ENCODE measurements at places on chromosomes 6 and 20.
A peak's percentile ranks its signal among the peaks of the same experiment; 100 is the strongest.

DNA sequence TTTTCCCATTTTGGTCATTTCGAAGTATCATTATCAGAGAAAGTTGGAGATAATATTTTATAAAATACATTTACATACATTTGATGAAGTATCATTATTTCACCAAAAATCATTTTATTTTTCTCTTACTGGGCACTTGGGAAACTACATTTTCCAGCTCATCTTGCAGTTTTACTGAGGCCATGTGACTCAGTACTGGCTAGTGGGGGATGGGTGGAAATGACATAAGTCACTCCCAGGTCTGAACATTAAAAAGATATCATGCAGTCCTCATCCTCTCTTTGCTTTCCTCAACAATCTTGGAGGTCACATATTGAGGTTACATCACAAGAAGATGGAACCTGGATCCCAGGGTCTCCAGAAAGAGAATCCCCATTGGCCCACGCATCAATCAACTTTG lies 84.1 kb downstream of the CD24 start:
- no peak for DNase-seq

- DNase-seq: no peak
Observed at GRCh38 chr6:26233649-26234420, 131.2 kb upstream of the BTN3A2 start.

- no peak for DNase-seq
Observed at GRCh38 chr20:58715801-58716475, 23.3 kb downstream of the NPEPL1 start.

DNA sequence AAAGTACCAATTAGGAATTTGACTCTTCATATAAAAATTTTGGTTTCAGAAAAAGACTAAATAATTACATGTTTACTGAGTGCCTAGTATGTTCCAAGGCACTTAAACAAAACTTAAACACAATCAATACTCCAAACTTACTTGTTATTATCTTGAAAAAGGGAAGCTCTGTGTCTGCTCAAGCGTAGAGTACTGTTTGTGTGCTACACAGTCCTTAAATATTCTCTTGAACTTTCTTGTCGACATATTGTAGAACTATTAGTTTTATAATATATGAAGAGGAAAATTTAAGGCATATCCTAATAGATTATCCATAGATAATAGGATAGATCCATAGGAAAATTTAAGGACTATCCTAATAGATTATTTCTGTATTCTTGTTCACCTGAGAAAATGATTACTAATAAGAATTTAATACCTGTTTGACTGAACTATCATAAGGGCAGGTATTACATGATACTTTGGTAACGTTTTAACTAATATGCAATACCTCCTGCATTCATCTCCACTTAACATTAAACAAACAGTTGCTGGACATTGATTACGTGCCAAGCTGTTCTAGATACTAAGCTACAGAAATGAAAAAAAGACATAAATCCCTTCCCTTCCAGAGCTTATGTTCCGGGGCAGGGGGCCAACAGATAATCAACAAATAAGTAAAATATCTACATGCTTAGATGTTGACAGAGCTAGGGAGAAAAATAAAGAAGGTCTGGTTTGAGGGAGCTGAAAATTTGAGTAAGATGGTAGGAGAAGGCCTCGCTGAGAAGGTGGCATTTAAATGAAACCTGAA lies 115.2 kb upstream of the BCLAF1 start:
- DNase-seq: no peak

GRCh38 chr6:118776607-118777549 lies 117.1 kb upstream of the ASF1A start:
- peak; percentile 60 for DNase-seq

- DNase-seq: no peak
Observed at GRCh38 chr20:48709058-48709691, 118.6 kb downstream of the PREX1 start.

- DNase-seq: no peak
Observed at GRCh38 chr20:21503345-21503744, 10.5 kb downstream of the NKX2-2 start.

GRCh38 chr6:165726965-165727381 lies 63.9 kb upstream of the PDE10A start:
- DNase-seq: no peak

DNA sequence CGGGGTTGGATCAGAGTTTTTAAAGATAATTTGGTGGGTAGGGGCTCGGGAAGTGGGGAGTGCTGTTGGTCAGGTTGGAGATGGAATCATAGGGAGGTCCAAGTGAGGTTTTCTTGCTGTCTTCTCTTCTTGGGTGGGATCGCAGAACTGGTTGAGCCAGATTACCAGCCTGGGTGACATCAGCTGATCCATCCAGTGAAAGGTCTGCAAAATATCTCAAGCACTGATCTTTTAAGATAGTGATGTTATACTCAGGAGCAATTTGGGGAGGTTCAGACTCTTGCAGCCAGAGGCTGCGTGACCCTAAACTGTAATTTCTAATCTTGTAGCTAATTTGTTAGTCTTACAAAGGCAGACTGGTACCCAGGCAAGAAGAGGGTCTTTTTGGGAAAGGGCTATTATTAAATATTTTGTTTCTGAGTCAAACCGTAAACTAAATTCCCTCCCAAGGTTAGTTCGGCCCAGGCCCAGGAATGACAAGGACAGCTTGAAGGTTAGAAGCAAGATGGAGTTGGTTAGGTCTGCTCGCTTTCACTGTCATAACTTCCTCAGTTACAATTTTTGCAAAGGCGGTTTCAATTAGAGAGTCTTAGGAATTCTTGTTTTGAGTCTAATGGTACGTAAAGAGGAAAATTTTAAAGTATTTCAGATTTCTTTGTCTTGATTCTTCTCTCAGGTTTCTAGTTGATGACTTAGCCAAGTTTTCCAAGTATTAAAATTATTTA lies 53.1 kb downstream of the SCAF8 start:
- peak; percentile 71 for DNase-seq

DNA sequence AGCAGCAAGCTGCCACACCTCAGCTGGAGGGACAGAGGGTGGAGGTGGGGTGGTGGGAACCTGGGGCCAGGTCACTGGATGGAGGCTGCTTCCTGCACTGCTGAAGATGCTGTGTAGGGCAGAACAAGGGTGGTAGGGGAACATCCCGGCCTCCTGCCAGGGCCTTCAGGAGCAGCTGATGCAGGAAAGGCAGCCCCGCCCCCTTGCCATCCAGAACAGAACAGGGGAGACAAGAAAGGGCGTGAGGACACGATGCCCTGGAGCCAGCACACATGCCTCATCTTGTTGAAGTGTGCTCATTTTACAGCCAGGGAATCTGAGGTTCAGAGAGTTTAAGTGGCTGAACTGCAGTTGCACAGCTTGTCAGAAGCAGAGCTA lies 43.1 kb upstream of the PHACTR3 start:
- DNase-seq: no peak

DNA sequence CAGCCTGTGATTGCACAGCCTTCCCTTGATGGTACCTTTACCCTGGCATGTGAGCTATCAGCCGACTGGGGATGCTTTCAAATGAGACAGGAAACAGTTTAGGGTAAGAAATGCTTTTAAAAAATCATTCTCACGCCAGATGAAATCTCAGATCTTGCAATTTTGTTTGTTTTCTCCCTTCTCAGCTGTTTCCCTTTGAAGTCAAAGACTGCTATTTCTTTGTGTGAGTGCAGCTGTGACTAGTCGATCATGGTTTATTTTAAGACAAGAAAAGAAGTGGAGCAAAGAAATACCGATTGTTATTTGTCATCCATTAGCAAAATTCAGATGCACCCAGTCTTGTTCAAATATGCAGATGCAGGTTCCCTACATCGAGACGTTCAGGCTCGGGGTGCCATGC lies 489.7 kb downstream of the QKI start:
- no peak for DNase-seq

- peak; percentile 81 for DNase-seq
Observed at GRCh38 chr6:34391786-34392496, 528 bp downstream of the NUDT3 start.

DNA sequence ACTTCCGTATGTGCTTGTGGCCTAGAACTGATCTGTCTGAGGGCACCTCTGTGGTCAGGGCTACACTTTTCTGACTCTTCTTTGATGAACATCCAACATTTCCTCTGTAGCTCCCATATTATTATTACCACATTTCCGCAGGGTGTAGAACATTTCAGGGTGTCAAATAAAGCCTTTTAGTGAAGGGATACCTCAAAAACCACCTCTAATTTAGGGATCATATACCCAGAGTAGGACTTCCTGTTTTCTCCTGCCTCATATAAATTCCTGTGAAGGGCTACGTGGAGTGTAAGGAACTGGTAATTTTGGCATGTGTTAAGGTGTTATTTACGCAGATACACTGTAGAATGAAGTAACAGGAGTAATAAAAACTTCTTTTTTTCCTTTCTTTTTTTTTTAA lies 5.5 kb upstream of the MUC22 start:
- DNase-seq: no peak

DNA sequence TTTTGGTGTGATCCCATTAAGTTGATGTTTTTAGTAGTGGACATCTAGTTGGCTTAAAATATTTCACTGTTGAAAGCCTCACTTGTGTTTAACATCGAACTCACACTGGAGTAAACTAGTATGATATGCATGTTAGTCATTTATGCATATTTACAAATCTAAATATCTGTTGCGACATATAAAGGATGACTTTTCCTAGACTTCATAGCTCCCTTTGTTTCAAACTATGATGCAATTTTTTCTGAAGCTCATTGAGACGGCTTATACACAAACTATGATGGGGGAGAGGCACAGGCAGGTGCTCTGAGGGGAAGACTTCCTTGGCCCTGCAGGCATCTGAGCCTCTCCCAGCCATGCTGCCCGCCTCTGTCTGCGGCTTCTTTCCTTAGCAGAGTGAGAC lies 11.8 kb upstream of the FOXC1 start:
- peak; percentile 25 for DNase-seq

DNA sequence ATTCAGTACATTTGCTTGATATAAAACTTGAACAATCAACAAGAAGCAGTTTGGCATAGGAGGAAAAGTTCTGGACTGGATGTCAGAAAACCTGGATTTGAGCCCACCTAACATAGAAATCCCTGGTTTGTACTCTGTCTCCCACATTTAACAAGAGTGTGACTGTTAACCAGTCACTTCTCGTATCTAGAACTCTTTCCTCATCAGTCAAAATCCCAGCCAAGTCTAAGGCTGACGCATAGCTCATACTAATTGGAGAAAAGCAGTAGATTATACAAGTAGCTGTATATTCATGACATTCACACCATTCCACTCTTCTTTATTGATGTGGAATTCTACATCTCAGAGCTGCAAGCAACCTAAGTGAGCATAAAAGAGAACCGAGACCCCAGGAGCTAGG lies 222.7 kb downstream of the PHACTR1 start:
- DNase-seq: no peak

DNA sequence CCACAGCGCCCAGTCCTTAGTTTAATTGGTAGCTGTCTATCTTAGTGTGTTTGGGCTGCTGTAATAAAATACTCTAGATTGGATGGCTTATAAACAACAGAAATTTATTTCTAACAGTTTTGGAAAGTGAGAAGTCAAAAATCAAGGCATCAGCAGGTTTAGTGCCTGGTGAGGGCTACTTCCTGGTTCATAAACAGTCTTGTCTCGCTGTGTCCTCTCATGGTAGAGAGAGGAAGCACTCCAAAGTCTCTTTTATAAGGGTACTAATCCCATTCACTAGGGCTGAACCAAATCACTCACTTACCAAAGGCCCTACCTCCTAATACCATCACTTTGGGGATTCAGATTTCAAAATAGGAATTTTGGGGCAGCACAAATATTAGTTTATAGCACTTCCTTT lies 336.9 kb upstream of the RSPO3 start:
- DNase-seq: no peak

- no peak for DNase-seq
Observed at GRCh38 chr6:124567401-124567800, 394.8 kb upstream of the RNF217 start.

- DNase-seq: no peak
Observed at GRCh38 chr6:113353392-113353791, 503.8 kb upstream of the MARCKS start.

DNA sequence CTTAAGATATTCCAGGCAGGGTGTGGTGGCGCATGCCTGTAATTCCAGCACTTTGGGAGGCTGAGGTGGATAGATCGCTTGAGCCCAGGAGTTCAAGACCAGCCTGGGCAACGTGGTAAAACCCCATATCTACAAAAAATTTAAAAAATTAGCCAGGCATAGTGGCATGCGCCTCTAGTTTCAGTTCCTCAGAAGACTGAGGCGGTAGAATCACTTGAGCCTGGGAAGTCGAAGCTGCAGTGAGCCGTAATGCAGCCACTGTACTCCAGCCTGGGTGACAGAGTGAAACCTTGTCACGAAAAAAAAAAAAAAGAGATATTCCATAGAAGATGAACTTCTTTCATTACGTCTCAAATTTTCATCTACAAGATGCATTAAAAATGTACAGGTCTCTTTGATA lies 46.7 kb upstream of the ISM1 start:
- DNase-seq: no peak

DNA sequence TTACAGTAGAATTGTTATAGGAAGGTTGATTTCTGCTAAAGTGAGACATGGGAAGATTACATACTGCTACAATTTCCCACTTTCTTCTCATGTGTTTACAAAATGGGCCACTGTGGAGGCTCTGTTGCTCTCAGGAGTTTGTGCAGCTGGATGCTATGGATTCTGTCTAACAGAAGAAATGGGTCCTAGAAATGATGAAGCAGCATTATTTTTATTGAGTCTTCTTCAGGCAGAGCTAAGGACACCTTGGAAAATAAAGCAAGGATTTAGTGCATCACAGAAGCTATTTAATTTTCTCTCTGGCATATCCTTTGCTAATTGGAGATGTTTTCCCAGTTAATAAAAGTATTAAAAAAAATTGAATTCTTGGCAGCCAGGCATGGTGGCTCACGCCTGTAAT lies 29.2 kb downstream of the CCDC170 start:
- DNase-seq: no peak

DNA sequence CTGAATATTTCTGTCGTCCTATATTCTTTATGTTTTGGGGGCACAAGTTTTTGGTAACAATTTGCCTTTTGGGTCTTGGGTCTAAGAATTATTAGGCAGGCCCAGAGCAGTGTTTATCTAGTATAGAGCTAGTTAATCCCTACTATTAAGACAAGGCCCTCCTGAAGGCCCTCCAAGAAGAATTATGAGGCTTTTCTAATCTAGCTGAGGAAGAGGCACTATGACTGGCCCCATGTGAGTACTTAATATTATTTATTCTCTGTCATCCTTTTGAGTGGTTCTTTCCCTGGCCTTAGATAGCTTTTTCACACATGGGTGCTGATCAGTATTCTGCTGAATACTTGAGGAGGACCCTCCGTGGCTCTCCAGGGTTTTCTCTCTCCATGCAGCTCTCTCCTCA lies 25.1 kb downstream of the CHMP4B start:
- DNase-seq: no peak

GRCh38 chr6:50842446-50842845 lies 23.8 kb downstream of the TFAP2B start:
- peak; percentile 92 for DNase-seq

- DNase-seq: no peak
Observed at GRCh38 chr6:138099832-138100231, 7.4 kb downstream of the PERP start.

DNA sequence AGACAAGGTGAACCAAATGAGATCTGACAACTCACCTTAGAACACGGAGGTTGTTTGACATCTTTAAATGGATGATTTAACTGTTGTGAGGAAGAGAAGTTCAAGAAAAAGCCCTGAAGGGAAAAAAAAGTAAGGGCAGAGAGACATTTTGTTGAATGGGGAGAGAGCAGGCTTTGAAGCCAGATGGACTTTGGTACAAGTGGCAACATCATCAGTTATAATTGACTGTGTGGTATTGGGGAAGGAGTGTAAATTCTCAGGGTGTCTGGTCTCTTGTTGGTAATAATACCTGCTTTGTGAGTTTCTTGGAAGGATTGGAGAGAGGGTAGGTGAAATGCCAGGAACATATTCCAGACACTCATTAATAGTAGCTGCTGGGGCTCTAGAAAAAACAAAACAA lies 21.6 kb downstream of the OGFRL1 start:
- no peak for DNase-seq

Measured in ELF-1 (cell line).